ENCODE measurements at places on chromosomes 4 and X. TPM values are rescaled to one million over a fixed set of nuclear protein-coding genes. Genes with fewer than 3 reads are reported as not detected.

The CTAG2 gene
- not detected for polyA plus RNA-seq

The SMAD1 gene
- polyA plus RNA-seq: 33.5 TPM

The FHDC1 gene
- 0.96 TPM for polyA plus RNA-seq

GRCh38 chr4:169933531-169933930 lies 92.7 kb downstream of the MFAP3L start:
- H3K27me3 ChIP-seq: no peaks in the 10 kb centered on the region
- DNase-seq: no peak
- no peaks in the 10 kb centered on the region for H3K4me1 ChIP-seq
- no peak overlapping the region for H3K4me3 ChIP-seq

- no peak for DNase-seq
- H3K4me1 ChIP-seq: no peaks in the 10 kb centered on the region
- no peak overlapping the region for H3K4me3 ChIP-seq
- no peaks in the 10 kb centered on the region for H3K36me3 ChIP-seq
- no peak overlapping the region for H3K27ac ChIP-seq
- H3K27me3 ChIP-seq: no peaks in the 10 kb centered on the region
These were observed 212.3 kb downstream of the DCAF12L2 start for GRCh38 chrX:125953814-125954213.

GRCh38 chrX:106933538-106933961 lies 13.3 kb downstream of the CLDN2 start:
- DNase-seq: no peak
- H3K27ac ChIP-seq: no peak overlapping the region
- H3K27me3 ChIP-seq: peaks cover 5% of the 10 kb centered on the region
- no peaks in the 10 kb centered on the region for H3K4me1 ChIP-seq
- no peak overlapping the region for H3K4me3 ChIP-seq

GRCh38 chrX:153153516-153153915 lies 25.6 kb upstream of the MAGEA1 start:
- no peak overlapping the region for H3K27ac ChIP-seq
- no peaks in the 10 kb centered on the region for H3K27me3 ChIP-seq
- H3K4me3 ChIP-seq: no peak overlapping the region
- DNase-seq: no peak
- no peaks in the 10 kb centered on the region for H3K36me3 ChIP-seq

- no peak for DNase-seq
- no peaks in the 10 kb centered on the region for H3K36me3 ChIP-seq
- no peak overlapping the region for H3K4me3 ChIP-seq
- no peaks in the 10 kb centered on the region for H3K27me3 ChIP-seq
- no peak overlapping the region for H3K27ac ChIP-seq
- H3K4me1 ChIP-seq: no peaks in the 10 kb centered on the region
These were observed 276.4 kb downstream of the IL15 start for GRCh38 chr4:141912831-141913230.

DNA sequence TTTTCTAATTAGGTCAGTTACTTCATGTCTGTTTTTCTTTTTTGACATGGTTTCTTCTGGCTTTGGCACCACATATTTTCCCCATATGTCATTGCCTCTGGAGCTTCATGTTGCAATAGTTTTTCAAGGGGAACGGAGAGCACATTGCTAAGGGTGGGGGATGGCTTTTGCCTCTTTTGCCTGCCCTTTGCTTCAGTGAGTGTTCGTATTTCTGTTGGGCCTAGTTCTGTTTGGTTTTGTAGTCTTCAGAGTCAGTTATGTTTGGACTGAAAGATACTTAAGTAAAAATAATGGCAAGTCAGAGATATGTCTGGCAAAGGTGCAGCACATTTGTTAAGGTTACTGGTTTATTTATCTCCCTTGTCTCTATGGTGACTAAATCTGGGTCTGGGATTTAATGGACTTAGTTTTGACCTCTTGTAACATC lies 29.1 kb downstream of the FHL1 start:
- peaks cover 4% of the 10 kb centered on the region for H3K36me3 ChIP-seq
- H3K27ac ChIP-seq: no peak overlapping the region
- peaks cover 10% of the 10 kb centered on the region for H3K4me1 ChIP-seq
- DNase-seq: no peak
- no peaks in the 10 kb centered on the region for H3K27me3 ChIP-seq
- no peak overlapping the region for H3K4me3 ChIP-seq

DNA sequence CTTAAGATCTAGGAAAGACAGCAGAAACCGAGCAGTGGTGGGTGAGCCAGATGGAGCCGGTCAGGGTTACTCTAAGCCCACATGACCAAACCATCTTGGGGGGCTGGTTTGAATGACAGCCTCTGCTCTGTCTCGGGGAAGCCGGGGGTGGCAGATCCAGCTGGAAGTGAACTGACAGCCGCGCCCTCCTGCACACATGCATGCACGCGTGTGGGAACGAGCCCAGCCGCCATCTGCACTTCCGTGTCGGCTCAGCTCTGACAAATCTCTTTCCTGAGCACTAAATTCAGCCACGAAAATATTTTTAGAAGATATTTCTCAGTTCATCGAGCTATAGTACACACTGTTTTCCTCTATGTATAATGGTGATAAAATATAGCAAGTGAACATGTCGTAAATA lies 115.5 kb downstream of the DCTD start:
- peaks cover 2% of the 10 kb centered on the region for H3K4me1 ChIP-seq
- H3K36me3 ChIP-seq: peaks cover 7% of the 10 kb centered on the region
- no peaks in the 10 kb centered on the region for H3K27me3 ChIP-seq
- no peak for DNase-seq

DNA sequence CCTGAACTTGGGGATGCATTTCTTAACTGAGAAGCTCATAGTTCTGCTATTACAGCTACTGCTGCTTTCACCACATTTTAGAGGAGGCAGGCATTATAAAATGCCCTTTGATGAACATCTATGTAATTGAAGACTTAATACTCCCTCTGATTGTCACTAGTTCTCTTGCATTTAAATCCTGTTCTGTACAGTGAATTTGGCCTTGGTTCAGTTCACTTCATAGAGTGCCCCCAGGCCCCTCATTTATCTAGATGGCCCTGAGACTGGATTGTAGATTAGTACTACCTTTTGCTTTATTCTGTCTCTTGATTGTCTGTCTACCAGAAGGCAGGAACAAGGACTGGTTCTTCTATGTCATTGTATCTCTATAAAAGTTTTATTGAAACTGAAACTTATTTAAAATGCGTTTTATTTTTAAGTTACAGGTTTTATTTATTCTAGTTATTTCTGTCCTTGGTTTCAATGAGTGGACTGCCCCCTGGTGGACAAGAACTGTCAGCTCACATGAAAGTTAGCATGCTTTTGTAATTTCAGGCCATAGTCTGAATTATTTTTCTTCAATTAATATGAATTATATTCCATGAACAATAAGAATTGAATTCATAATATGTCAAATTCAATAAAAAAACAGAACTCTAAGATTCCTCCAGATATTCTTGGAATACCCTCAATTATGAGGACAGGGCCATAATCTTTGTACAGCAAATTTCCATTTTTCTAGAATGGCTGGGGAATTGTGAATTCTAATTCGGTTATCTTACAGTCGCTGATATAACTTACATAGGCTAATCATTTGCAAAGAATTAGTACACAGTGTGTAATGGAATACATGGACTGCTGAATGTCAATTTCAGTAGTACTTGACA lies 47.2 kb upstream of the TMEM33 start:
- H3K27me3 ChIP-seq: peaks cover 12% of the 10 kb centered on the region
- H3K4me3 ChIP-seq: no peak overlapping the region

DNA sequence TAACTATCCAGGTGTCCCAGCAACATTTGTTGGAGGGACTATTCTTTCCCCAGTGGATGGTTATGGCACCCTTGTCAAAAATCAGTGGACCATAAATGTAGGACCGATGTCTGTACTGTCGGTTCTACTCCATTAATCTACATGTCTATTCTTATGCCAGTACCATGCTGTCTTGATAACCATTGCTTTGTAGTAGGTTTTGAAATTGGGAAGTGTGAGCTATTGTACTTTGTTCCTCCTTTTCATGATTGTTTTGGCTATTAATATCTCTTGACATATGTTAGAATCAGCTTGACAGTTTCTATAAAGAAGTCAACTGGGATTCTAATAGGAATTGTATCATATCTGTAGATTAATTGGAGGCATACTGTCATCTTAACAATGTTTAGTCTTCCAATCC lies 112.7 kb downstream of the HNRNPD start:
- H3K27me3 ChIP-seq: no peaks in the 10 kb centered on the region
- no peaks in the 10 kb centered on the region for H3K4me1 ChIP-seq

DNA sequence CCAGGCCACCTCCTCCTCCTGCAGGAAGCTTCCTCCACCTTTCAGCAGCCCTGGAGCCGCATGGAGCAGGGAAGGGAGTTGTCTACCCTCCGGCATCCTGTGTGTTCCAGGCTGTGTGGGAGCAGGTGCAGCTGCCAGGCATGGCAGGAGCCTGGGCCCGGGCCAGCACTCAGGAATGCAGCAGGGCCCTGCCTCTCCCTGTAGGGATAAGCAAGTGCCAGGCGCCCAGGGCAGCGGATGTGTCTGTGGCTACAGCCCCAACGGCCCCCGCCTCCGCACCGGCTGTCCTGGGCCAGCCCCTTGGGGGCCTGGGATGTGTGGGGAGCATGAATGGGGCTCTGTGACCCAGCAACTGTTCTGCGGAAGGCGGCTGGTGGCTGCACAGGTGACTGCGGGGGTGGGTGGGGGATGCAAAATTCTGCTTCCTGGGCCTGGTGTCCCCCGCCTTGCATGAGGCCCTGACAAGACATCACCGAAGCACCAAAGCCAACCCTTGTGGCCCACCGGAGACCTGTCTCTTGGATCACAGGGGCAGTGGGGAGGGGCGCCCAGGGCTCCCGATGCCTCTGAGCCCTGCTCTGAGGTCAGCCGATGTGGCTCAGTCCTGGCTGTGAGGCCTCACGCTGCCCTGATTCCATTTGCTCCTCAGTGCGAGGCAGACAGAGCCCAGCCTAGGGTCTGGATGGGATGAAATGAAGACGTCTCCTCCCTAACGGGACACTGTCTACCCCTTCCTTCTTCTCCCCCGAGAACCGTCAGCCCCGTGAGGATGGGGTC lies 1.4 kb upstream of the DOK7 start:
- peak; percentile 54 for DNase-seq
- peaks cover 15% of the 10 kb centered on the region for H3K4me1 ChIP-seq
- H3K36me3 ChIP-seq: no peaks in the 10 kb centered on the region
- no peak overlapping the region for H3K4me3 ChIP-seq
- H3K27me3 ChIP-seq: peaks cover 68% of the 10 kb centered on the region
- no peak overlapping the region for H3K27ac ChIP-seq

DNA sequence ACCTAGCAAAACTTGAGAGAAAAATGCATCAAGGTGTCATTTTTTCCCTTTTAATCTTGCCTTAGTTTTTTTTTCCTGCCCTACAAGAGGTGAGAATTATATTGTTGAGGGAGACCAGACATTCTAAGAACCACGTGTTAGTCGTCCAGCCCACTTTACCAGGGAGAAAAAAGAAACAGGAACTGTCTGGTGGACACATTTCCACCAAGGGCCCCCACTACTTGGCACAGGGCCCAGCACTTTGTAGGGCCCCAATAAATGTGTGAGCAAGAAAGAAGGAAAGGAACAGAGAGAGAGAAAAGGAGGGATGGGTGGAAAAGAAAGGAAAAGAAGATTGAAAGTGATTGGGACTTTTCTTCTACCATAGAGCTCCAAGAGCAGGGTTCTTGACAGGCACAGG lies 3.9 kb upstream of the EGFL6 start:
- no peaks in the 10 kb centered on the region for H3K36me3 ChIP-seq
- H3K27ac ChIP-seq: no peak overlapping the region
- H3K4me3 ChIP-seq: no peak overlapping the region
- H3K27me3 ChIP-seq: peaks cover 40% of the 10 kb centered on the region

- no peaks in the 10 kb centered on the region for H3K36me3 ChIP-seq
- no peak overlapping the region for H3K27ac ChIP-seq
- no peak for DNase-seq
- no peaks in the 10 kb centered on the region for H3K27me3 ChIP-seq
These were observed 229.2 kb upstream of the INTU start for GRCh38 chr4:127403471-127404084.

DNA sequence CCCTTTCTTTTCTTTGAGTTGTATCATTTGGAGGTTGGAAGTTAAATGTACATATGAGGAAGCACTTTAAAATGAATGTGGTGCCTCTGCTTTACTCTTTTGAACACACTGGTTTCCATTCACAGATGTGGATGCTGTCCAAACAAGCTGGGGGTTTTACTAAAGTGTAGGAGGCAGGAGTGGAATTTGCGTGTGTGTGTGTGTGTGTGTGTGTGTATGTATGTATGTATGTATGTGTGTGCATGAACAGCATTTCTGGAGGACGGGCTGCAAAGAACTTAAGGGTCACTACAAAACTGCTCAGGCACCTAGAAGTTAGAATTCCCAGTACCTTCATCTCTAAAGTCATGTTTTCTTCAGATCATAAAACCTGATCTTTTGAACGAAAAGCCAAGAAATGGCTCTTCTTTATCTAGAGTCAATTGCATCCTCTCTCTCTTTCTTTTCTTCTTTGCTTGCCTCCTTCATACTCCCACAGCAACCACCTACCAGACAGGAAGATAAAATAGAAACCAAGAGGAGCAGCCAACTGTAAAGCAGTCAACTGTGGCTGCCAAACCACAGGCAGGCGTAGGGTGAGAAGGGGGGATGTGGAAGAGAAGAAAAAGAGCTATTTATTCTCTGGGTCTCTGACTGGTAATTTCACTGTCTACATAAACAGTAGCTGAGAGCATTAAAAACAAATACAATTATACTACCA lies 177.0 kb upstream of the RASGEF1B start:
- H3K27ac ChIP-seq: no peak overlapping the region
- DNase-seq: no peak
- H3K27me3 ChIP-seq: no peaks in the 10 kb centered on the region

DNA sequence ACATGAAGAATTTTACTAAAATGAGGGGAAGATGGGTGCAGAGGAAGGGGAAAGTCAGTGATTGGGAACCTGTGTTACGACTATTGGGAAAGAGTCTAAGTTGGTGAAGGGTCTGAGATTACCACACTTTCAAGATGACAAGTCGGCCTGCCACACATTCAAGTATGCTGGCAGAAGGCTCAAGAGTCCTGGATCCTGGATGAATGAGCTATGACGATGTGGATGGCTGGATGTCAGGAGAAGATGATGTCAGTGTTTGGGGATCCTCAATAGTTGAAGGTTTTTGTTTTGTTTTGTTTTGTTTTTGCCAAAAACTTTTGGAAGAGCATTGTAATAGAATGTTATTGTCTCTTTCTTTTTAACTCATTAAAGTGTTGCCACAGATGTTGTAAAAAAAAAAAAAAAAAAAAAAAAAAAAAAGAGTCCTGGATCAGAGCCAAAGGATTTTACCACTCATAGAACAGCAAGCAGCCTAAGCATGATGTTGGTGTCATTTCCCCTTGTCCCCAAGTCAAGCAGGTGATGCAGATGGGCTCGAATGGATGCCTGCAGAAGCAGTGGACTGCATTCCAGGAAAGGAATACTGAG lies 120.6 kb downstream of the REELD1 start:
- H3K4me1 ChIP-seq: peaks cover 29% of the 10 kb centered on the region
- no peaks in the 10 kb centered on the region for H3K27me3 ChIP-seq
- DNase-seq: no peak
- no peaks in the 10 kb centered on the region for H3K36me3 ChIP-seq

DNA sequence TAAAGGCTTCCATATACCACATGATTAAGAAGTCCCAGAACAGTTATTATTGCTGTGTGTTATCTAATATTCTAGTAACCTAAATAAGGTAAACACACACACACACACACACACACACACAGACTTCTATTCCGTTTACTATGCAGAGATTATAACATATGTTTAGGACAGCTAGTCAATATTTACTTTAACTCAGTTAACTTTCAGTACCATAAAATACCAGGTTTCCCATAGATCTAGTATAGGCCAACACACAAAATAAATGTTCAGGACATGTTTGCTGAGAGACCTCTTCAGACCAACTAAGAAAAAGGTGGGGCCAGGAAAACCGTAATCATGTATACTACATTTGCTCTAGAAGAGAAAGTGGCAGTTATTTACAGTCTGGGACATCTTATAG lies 365.5 kb downstream of the KLHL13 start:
- no peaks in the 10 kb centered on the region for H3K27me3 ChIP-seq
- H3K4me1 ChIP-seq: no peaks in the 10 kb centered on the region
- no peak for DNase-seq
- no peak overlapping the region for H3K4me3 ChIP-seq
